Naive B cell (primary cell): ENCODE measurements at places on chromosomes 13 and 19. TPM values are rescaled to one million over a fixed set of nuclear protein-coding genes. Genes with fewer than 3 reads are reported as not detected.

FCHO1 gene
- 24.1 TPM for polyA plus RNA-seq

DNA sequence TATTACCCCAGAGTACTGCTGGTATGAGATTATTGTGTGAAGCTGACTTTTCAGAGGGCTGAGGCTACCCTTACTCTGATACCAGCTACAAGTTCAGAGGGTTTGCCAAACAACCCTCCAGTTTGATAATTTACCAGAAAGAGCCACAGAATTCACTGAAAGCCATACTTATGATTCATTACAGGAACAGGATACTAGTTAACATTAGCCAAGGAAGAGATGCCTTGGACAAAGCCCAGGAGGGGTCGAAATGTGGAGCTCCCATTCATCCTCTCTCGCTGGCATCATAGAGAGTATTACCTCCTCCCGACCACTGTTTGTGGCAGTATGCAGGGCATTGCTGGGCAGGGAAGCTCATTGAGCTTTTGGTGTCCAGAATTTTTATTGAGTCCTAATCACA lies 364.3 kb downstream of the KCNRG start:
- no peaks in the 10 kb centered on the region for H3K27me3 ChIP-seq
- no peak for DNase-seq
- no peak overlapping the region for H3K27ac ChIP-seq

- DNase-seq = no peak
- peaks cover 2% of the 10 kb centered on the region for H3K4me1 ChIP-seq
- H3K27ac ChIP-seq = no peak overlapping the region
- peaks cover 32% of the 10 kb centered on the region for H3K36me3 ChIP-seq
- no peak overlapping the region for H3K4me3 ChIP-seq
Measured at GRCh38 chr19:15101479-15102082, 5.6 kb upstream of the SYDE1 start.

MADCAM1 gene
- 0.24 TPM for polyA plus RNA-seq
